ENCODE measurements at places on chromosomes 13 and 19.

- no peak for DNase-seq
Measured at GRCh38 chr19:50269653-50270052, 59.5 kb downstream of the KCNC3 start.

GRCh38 chr13:34708566-34709313 lies 233.3 kb upstream of the NBEA start:
- no peak for DNase-seq

DNA sequence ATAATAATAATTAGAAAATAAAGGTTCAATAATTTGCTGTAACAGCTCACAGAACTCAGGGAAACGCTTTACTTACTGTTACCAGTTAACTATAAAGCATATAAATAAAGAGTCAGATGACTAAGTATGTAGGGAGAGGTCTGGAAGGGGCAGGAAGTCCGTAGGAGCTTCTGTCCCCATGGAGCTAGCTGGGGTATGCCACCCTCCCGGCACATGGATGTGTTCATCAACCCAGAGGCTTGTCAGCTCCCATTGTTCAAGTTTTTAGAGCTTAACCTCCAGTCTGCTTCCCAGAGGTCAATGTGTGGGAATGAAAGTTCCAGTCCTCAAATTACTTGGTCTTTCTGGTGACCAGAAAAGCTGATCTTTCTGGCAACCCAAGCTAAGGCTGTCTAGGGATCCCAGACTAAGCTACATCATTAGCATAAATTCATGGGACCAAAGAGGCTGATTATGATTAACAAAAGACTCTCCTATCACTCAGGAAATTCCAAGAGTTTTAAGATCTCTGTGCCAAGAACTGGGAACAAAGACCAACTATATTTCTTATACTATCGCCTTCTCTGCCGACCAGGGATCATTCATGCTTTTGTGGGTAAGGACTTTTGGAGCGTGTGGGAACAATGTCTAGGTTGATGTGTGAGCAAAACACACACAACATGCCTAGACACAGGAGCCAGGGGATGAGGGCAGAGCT lies 31.7 kb upstream of the ZNF507 start:
- DNase-seq: no peak

- DNase-seq: peak; percentile 6
Measured at GRCh38 chr19:29843180-29844051, 31.6 kb downstream of the CCNE1 start.

DNA sequence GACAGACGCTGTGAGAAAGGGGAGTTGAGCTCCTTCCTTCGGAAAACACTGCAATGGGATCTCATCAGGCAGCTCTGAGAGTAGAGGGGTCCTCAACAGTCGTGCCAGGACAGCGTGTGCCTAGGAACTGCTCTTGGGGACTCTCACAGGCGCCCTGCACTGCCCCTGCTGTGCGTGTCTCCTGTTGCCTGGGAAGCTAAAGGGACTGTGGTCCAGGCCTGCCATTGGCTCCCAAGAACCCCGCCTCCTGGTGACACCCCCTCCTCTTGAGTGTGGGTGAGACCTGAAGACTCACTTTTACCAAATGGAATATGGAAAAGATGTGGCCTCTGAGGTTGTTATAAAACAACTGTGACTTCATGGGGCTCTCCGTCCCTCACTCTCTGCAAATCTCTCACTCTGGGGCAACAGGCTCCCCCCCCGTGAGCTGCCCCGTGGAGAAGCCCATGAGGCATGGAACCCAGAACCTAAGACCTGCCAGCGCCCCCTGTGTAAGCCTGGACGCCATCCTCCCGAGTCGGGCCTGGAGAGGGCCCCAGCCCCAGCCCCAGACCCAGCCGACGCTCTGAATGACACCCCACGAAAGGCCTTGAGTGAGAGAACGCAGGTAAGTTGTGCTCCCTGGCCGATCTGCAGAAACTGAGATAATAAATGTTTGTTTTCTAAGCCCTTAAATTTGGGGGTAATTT lies 302.7 kb downstream of the FGF9 start:
- DNase-seq: no peak

DNA sequence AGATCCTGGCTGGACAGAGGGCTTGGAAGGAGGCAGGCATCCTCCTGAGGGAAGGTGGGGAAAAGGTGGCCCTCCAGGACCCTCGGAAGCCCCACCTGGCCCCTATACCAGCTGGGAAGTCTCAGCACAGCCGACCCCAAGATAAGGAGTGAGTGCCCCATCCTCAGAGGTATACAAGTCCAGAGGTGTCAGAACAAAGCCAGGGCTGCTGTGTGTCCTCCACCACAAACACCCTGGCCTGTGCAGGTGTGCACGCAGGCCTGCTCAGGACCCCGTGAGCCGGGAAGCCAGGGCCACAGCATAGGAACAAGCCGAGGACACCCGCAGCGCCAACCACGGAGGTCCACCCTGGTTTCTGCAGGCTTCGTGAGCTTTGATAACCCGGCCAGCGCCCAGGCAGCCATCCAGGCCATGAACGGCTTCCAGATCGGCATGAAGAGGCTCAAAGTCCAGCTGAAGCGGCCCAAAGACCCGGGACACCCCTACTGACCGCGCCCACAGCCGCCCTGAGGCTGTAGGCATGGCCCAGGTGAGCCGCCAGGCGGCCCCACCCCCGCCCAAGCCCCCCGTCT lies 68.6 kb downstream of the CELF5 start:
- DNase-seq: no peak

- DNase-seq: no peak
Measured at GRCh38 chr13:70580825-70581224, 472.6 kb upstream of the KLHL1 start.
